Stomach (tissue), 19 donors: ENCODE measurements at places on chromosomes 3 and 15. TPM values are rescaled to one million over a fixed set of nuclear protein-coding genes. Genes with fewer than 3 reads are reported as not detected.

GRCh38 chr3:163692494-163692893 is 1385.8 kb downstream of the SI start:
- no peak for DNase-seq

The C3orf52 gene
- total RNA-seq: 54.2 TPM

The GOLGA6L10 gene
- 10.4 TPM for total RNA-seq

The TGM5 gene
- total RNA-seq: not detected

DNA sequence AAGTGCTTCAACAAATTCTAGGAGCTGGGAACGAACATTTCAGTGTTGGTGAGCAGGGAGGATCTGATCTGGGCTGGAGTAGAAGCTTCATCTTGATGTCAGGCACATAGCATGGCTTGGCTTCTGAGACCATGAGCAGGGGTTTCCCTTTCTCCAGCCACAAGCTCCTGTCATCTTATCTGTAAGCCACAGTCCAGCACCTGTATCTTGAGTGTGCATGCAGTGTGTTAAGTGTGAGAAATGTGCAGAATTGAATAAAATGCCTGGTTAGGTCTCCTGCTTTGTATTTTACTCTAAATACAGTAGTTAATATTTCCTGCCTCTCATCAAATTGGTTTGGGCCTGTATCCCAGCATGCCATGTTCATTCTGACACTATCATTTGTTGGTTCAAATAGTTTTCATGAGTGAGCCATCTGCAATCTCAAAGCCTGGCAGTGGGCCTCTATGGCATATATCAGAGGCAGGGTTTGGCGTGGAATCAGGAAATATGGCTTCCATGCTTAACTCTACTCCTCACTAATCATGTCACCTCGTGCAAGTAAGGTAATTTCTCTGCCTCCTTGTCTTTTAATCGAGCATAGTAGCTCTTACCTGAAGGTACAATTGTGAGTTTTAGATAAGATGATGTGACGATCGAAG is 43.3 kb downstream of the TLNRD1 start:
- DNase-seq: no peak

DNA sequence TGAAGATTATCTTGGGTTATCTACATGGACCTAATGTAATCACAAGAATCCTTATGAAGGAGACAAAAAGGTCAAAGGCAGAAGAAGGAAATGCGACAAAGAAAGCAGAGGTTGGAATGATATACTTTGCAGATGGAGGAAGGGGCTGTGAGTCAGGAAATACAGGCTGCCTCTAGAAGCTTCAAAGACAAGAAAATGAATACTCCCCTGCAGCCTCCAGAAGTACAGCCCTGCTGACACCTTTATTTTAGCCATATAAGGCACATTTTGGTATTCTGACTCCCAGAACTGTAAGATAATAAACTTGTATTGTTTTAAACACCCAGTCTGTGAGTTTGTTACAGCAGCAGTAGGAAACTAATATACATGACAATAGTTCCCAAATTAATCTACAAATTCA is 58.6 kb downstream of the SIDT1 start:
- no peak for DNase-seq

DNA sequence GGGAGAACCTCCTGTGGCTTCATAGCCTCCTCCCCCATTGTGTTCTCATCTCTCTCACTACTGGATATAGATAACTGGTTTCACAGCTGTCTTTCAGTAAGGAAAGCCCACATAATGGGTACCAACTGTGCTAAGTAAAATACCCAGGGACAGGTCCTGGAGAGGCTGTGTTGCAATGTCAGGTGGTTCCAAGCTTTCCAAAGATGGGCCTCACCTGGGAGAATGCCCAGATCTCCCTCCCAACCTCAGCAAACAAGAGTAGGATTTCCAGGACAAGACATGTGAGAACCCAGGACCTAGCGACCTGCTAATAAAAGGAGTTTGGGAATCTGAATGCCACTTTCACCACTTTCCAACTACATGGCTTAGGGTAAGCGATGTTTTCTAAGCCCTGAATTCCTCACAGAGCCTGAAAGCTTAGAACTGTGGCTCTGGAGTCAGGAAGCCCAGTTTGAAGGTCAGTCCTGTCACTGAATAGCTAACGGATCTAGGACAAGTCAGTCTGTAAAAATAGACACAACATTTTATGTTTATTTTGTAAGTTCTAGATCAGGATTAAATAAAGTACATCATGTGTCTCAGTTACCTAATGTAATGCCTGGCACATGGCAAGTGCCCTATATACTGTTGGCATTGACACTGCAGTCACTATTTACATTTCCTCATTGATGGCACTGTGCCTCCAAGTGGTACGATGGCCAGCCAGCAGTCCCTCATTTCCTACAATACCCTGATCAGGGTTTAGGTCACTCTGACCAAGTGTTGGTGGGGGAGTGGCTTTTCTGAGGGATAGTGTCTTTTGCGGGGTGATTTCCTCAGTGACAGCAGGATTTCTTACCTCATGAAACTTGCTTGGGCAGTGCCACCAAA is 11.9 kb downstream of the CERS3 start:
- no peak for DNase-seq

The CPA3 gene
- 19.8 TPM for total RNA-seq
